ENCODE measurements at places on chromosomes 11 and 22.

DNA sequence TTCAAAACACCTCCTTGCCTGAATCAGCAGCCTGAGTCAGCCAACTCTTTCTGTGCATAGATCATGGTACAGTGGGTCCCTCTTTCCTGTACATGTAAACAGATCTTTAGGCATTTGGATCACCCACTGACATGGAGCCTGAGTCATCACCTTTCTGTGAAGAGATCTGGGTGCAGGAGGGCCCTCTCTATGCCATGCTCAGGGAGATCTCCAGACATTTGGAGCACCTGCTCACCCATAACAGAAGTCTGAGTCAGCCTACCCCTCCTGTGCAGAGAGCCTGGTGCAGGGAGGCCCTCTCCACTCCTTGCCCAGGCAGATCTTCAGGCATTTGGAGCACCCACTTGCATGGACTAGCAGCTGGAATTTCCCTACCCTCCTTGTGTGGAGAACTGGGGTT is 56.2 kb upstream of the GLYAT start:
- DNase-seq, result no peak

- DNase-seq, result peak; percentile 84
Measured at GRCh38 chr11:59556115-59556916, 45.0 kb downstream of the OR4D9 start.

- no peak for DNase-seq
Measured at GRCh38 chr11:74784726-74785125, 36.1 kb downstream of the RNF169 start.

DNA sequence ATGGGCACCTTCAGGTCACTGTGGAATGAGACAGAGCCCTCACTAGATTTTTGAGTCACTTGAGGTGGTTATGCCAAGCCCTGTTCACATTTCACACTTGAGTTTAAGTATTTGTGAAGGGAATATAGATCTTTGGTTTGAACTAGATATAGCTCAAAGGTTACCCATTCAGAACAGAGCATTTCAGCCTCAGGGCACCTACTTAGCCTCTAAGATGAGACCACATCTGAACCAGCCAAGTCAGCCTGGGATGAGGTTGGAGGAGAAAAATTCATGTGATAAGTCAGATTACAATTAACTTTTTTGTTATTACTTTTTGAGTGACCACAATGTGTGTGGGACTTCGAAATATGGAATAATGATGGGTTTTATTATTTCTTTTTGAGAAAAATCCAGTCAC is 127.8 kb downstream of the TEAD1 start:
- DNase-seq, result no peak

- no peak for DNase-seq
Measured at GRCh38 chr11:3202305-3202704, 16.3 kb downstream of the MRGPRG start.

GRCh38 chr22:48702573-48703264 is 1125.0 kb downstream of the BRD1 start:
- DNase-seq, result no peak

DNA sequence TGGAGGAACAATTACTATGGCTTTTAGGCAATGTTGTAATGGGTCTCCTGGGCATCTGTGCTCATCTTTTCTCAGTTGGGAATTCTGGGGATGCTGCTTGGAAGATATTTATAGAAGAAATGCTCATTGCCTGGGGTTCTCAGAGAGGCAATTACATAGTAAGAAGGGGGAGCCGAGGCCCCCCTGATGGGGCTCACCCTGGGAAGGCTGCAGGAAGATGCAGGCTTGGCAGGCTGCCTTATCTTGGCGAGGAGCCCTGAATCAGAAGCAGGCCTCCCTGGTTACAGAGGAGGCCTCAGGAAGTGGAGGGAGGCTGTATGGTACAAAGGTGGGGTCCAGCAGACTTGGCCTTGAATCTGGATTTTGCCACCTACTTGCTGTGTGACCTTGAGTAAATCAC is 60.6 kb upstream of the CRYBB3 start:
- DNase-seq, result no peak

DNA sequence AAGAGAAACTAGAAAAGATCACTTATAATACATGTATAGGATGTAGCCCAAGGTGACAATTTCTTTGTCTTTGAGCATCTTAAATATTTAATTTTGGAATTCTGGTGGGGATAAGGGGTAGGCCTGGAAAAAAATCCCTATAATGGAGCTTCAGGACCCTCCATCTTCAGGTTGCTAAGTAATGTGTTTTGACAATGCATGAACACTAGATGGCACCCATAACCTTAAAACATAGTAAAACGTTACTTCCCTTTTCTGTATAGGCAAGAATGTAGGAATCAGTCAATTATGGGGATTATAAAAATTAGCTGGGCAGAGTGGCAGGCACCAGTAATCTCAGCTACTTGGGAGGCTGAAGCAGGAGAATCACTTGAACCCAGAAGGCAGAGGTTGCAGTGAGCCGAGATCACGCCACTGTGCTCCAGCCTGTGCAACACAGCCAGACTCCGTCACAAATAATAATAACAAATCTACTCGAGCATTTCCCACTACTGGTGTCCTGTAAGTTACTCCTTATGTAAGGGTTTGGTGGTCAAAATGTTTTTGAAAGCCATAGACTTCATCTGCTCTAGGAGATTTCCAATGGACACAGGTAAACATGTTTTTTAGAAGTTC is 541.9 kb upstream of the CCDC90B start:
- peak; percentile 35 for DNase-seq

GRCh38 chr22:47173535-47174021 is 411.1 kb downstream of the TBC1D22A start:
- DNase-seq, result no peak

GRCh38 chr11:63997801-63998337 is 11.6 kb downstream of the OTUB1 start:
- no peak for DNase-seq

DNA sequence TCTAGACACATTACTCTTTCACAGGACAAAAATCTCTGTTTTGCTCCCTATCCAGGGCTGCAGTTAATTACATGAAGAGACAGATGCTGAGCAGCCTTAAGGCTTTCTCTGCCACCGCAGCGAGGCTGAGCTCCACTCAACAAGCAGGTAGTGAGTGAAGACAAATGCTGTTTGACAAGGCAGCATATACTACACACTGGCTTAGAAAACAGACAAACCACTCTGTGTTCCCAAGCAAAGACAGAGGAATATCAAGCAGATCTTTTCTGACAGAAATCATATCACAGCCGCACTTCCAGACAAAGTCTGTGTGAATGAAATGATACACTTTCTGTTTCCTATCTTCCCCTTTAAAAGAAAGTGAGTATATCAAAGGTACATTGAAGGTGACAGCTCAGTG is 368.1 kb downstream of the DCDC1 start:
- no peak for DNase-seq

DNA sequence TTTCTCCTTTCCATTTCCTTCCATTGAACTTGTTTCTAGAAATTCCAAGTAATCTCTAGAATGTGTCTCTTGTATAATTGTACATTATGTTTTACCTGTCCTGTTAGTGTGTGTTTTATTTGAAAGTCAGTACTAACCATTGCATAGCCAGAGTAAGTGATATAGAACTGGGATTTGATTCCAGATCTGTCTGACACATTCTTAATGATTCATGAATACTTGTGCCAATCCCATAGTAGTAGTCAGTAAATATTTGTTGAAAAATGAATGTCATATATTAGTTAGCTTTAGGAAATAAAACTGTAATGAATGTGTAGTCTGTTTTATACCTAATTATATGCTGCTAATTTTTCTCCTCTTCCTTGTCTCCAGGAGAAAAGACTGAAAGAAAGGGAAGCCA is 186.9 kb downstream of the DDX10 start:
- no peak for DNase-seq

DNA sequence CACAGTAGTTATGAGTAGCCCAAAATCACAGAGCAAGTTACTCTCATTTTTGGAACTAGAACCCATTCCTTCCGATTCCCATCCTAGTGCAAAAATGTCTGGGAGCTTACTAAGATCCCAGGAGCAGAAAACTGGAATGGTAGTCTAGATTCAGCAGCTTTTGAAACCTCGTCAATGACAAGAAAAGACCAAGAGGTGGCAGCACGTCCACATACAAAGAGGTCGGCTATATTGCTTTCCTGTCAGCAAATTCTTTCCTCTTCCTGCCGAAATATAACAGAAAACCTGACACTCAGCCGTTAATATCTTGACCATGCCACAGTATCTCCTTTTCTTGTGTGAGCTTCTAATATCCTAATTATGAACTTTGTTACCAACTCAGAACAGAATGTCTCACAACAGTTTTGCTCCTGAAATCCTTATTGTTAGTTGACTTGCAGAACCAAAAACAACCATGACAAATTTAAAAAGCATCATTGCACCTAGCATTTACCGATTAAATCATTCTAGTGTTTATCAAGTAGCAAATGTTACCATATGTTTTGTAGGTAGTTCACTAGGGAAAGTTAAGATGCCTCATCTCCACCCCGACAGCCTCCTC is 92.8 kb upstream of the OR9G4 start:
- DNase-seq, result peak; percentile 64

GRCh38 chr22:47836957-47837356 is 1074.5 kb downstream of the TBC1D22A start:
- no peak for DNase-seq

GRCh38 chr11:134338654-134339053 is 6.9 kb downstream of the GLB1L2 start:
- DNase-seq, result no peak

GRCh38 chr11:30282289-30282631 is 40.6 kb upstream of the ARL14EP start:
- no peak for DNase-seq

DNA sequence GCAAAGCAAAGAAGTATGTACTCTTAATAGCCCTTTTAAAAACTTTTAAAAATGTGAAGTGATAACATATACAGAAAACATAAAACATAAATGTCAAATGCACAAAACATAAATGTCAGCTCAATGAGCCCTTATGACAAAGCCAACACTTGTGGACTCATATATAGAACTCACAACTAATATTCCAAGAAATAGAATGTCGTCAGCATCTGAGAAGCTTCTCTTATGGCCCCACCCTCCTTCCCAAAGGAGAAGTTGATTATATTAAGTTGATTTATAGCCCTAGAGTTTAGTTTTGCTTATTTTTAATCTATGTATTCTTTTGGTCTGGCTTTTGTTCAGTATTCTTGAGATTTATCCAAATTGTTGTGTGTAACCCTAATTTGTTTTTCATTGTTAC is 13.8 kb downstream of the NEU3 start:
- no peak for DNase-seq

DNA sequence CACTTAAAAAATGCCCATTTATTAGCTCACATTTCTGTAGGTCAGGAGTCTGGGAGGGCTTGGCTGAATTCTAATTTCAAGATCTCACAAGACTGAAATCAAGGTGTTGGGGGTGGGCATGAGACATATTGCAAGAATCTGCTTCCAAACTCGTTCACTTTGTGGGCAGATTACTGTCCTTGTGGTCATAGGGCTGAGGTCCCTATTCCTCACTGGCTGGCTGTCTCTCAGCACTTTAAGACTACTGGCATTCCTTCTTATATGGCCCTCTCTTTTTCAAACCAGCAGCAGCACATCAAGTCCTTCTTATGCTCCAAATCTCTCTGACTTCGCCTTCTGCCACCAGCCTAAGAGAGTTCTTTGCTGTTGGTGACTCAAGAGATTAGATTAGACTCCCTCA is 27.8 kb upstream of the MYOD1 start:
- DNase-seq, result no peak

- peak; percentile 36 for DNase-seq
Measured at GRCh38 chr11:77244277-77245027, 57.0 kb downstream of the GDPD4 start.

GRCh38 chr11:85767246-85767945 is 43.5 kb downstream of the SYTL2 start:
- DNase-seq, result no peak

- no peak for DNase-seq
Measured at GRCh38 chr11:27916541-27917100, 191.3 kb downstream of the KIF18A start.

DNA sequence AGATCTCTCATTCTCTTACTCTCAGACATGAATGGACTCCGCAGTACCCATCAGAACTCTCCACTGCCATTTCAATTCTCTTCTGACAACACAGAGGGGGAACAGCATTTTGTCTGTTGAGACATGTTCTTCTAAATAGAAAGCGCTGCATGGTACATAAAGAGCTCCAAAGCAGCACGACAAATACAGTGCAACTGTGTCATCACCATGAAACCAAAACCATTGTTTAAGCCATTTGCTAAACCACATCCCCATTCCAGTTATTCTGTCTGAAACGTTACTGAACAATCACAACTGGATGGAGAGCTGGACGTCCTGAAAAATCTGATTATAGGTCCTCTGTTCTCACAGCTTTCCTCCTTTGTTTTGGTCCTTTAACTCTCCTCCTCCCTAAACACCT is 17.9 kb upstream of the TENM4 start:
- no peak for DNase-seq

- DNase-seq, result no peak
Measured at GRCh38 chr22:36331912-36332622, 55.7 kb downstream of the MYH9 start.
